ENCODE measurements at places on chromosomes 3 and 15.

DNA sequence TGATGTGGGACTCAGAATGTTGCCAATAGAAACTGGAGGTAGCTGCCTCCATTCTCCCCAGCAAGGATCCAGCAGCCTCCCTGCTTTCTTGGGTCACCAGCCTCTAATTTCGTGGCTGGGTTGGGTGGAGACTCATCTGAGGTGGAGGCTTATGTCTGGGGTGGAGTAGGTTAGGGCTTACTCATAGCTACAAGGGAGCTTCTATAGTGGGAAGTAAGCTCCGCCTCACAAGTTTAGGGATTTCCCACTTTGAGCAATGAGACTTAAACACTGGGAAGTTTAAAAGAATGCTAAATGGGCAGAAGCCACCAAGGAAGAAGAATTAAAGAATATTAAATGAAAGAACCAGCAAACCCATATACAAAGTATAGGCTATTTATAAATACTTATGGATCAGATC, 63.8 kb downstream of the GJD2 start:
- H3K27me3 ChIP-seq = peaks cover 15% of the 10 kb centered on the region
- H3K4me3 ChIP-seq = no peak overlapping the region
- DNase-seq = no peak
- no peaks in the 10 kb centered on the region for H3K36me3 ChIP-seq
- H3K27ac ChIP-seq = no peak overlapping the region

DNA sequence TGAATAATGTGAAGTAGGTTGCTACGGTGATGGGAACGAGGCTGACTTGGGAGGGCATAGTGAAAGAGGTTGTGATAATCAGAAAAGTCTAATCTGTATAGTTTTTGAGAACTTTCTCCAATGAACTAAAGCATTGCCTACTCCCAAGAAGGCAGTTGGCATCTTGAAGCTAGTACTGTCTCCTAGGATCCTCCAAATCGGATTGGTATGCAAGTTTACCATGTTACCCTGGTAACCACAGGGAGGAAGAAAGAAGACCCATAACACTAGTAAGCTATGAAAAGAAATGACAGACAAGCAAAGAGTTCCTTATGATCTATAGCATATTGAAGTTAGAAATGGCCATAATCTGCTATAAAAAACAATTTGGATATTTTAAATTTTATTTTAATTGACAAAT, 127.2 kb upstream of the SYNPR start:
- H3K27ac ChIP-seq = no peak overlapping the region
- no peaks in the 10 kb centered on the region for H3K4me1 ChIP-seq
- no peak for DNase-seq

- peaks cover 20% of the 10 kb centered on the region for H3K4me1 ChIP-seq
- H3K27me3 ChIP-seq = no peaks in the 10 kb centered on the region
- peaks cover 23% of the 10 kb centered on the region for H3K36me3 ChIP-seq
- DNase-seq = no peak
- no peak overlapping the region for H3K27ac ChIP-seq
- no peak overlapping the region for H3K4me3 ChIP-seq
Measured at GRCh38 chr3:42037318-42037945, 53.7 kb upstream of the TRAK1 start.

- no peaks in the 10 kb centered on the region for H3K36me3 ChIP-seq
- H3K27ac ChIP-seq = no peak overlapping the region
- H3K27me3 ChIP-seq = no peaks in the 10 kb centered on the region
- DNase-seq = no peak
Measured at GRCh38 chr3:61985020-61985419, 388.3 kb downstream of the FEZF2 start.

- no peak overlapping the region for H3K4me3 ChIP-seq
- peaks cover 46% of the 10 kb centered on the region for H3K27me3 ChIP-seq
- H3K27ac ChIP-seq = no peak overlapping the region
- no peaks in the 10 kb centered on the region for H3K4me1 ChIP-seq
Measured at GRCh38 chr3:126263539-126263938, 83.2 kb upstream of the ALDH1L1 start.

DNA sequence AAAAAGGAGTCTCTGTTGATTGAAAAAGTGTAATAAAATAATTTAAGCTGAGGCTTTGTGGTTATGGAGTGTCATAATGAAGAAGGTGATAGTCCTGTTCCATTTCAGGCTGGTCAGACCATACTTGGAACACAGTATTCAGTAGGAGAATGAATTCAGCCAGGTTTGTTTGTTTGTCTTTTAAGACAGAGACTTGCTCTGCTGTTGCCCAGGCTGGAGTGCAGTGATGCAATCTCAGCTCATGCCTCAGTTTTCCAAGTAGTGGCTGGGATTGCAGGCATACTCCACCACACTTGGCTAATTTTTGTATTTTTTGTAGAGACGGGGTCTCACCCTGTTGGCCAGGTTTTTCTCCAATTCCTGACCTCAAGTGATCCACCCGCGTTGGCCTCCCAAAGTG, 33.5 kb downstream of the IQGAP1 start:
- H3K4me1 ChIP-seq = peaks cover 75% of the 10 kb centered on the region
- no peaks in the 10 kb centered on the region for H3K27me3 ChIP-seq

DNA sequence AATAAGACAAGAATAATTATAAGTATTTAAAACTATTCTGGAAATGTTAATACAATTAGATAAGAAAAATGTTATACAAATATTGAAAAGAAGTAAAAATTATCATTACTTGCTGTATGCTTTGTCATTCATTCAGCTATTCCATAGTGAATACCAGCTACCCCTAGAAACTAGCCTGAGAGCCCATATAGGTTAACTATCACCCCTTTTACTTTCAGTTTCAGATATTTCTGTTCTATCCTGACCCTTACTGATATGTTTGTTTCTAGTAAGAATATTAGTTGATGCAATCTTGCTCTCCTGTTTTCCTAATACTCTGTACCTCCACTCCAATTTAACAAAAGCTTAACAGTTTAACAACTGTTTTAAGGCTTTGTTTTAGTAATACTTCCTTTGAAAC, 31.6 kb downstream of the FAM227B start:
- H3K36me3 ChIP-seq = peaks cover 23% of the 10 kb centered on the region
- no peak overlapping the region for H3K4me3 ChIP-seq
- no peak for DNase-seq
- H3K27me3 ChIP-seq = no peaks in the 10 kb centered on the region

DNA sequence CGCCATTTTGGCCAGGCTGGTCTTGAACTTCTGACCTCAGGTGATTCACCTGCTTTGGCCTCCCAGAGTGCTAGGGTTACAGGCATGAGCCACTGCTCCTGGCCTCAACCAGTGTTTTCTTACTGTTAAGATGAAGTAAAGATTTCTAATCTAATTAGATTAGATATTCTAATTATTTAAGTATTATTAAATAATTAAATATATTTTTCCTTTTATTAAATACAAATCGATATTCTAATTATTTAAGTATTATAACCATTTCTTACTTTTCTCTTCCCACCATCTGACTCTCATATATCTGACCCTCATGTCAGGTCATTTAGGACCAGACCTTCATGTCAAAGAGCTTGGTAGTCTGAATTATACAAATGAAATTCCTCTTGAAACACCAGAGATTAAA, 1291.9 kb upstream of the EPHA6 start:
- no peaks in the 10 kb centered on the region for H3K36me3 ChIP-seq
- H3K27me3 ChIP-seq = no peaks in the 10 kb centered on the region
- no peak overlapping the region for H3K27ac ChIP-seq
- H3K4me3 ChIP-seq = no peak overlapping the region
- H3K4me1 ChIP-seq = no peaks in the 10 kb centered on the region
- no peak for DNase-seq

GRCh38 chr3:97815149-97815917, 6.5 kb upstream of the CRYBG3 start:
- H3K4me1 ChIP-seq = peaks cover 15% of the 10 kb centered on the region
- H3K4me3 ChIP-seq = no peak overlapping the region
- peaks cover under 1% of the 10 kb centered on the region for H3K27me3 ChIP-seq

DNA sequence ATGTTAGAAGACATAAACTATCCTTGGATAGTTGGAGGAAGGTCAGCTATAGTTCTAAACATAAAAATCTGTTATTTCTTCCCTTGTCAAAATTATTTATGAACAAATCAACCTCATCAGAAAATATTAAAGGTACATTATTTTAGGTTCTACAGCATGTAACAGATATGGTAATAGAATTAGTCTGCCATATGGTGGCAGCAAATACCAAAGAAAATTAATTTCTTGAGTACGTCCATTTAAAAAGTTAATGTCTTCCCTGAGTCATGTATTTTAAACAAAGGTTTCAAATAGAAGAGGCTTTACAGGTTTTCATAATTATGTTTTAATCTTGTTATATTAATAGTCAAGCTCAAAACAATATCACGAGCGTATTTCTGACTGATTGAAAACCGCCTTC, 17.9 kb upstream of the ANKRD28 start:
- no peak overlapping the region for H3K4me3 ChIP-seq
- H3K4me1 ChIP-seq = peaks cover 54% of the 10 kb centered on the region
- no peaks in the 10 kb centered on the region for H3K27me3 ChIP-seq
- H3K36me3 ChIP-seq = peaks cover 3% of the 10 kb centered on the region
- no peak for DNase-seq

DNA sequence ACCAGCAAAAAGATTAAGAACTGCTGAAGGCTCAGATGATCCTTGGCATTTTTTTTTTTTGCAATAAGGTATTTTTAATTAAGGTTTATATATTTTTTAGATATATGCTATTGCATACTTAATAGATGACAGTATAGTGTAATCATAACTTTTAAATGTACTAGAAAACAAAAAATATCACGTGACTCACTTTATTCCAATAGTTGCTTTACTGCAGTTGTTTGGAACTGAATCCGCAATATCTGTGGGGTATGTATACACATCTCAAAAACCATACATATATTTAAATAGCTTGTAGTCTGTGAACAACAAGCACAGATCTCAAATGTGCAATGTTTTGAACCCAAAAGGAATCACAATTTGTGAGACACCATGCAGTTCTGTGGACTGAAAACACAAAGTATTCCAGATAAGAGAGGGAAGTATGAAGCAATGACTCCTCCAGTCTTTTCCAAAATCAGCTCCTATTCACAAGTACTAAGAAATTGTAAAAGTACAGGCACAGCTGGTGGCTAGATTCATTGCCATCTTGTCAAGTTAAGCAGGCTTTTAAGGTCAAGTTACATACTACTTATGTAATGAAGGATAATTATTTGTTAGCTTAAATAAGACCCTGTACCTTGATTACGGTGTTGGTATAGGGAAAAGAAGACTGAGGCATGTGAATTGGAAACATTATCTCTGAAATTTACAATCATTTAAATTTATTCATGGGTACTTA, 331.1 kb downstream of the TBC1D5 start:
- H3K27me3 ChIP-seq = no peaks in the 10 kb centered on the region
- no peak for DNase-seq
- H3K27ac ChIP-seq = no peak overlapping the region
- H3K4me1 ChIP-seq = no peaks in the 10 kb centered on the region
- H3K4me3 ChIP-seq = no peak overlapping the region

- no peaks in the 10 kb centered on the region for H3K36me3 ChIP-seq
- H3K4me1 ChIP-seq = no peaks in the 10 kb centered on the region
- no peak for DNase-seq
- no peak overlapping the region for H3K27ac ChIP-seq
- H3K4me3 ChIP-seq = no peak overlapping the region
Measured at GRCh38 chr3:10778492-10779292, 37.3 kb upstream of the SLC6A11 start.

DNA sequence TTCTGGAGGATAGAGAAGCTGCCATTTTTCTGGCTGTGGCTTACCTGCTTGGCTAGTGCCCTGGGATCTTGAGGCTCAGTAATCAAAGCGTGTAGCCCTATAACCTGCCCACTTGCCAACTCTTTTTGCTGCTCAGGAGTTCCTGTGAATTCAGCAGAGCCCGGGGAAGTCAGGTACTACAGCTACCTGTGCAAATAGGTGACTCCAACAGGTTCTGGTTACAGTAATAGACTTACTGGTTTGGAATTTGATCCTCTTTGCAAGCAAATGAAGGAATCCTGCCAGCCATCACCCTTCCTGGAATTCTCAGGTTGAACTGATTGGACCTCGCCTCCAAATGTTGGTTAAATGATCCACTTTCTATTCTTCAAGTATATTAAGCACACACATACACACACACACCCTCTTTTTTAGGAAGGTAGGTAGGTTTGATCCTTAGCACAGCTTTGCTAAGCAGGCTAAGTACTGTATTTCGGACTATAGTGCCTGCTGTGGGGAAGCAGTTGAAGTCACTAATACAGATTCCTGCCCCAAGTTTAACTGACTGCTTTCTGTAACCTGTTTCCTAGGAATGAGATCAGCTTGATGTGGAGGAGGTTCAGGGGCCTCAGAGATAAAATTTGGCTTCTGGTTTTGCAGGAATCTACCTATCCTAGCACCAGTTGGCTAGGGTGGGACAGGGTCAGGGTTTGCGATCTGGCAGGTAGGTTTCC, 2.3 kb downstream of the PPCDC start:
- peaks cover 53% of the 10 kb centered on the region for H3K36me3 ChIP-seq
- no peak for DNase-seq
- H3K27ac ChIP-seq = peak overlapping the region; percentile 96
- H3K4me3 ChIP-seq = peak overlapping the region; percentile 94
- H3K4me1 ChIP-seq = peaks cover 27% of the 10 kb centered on the region

DNA sequence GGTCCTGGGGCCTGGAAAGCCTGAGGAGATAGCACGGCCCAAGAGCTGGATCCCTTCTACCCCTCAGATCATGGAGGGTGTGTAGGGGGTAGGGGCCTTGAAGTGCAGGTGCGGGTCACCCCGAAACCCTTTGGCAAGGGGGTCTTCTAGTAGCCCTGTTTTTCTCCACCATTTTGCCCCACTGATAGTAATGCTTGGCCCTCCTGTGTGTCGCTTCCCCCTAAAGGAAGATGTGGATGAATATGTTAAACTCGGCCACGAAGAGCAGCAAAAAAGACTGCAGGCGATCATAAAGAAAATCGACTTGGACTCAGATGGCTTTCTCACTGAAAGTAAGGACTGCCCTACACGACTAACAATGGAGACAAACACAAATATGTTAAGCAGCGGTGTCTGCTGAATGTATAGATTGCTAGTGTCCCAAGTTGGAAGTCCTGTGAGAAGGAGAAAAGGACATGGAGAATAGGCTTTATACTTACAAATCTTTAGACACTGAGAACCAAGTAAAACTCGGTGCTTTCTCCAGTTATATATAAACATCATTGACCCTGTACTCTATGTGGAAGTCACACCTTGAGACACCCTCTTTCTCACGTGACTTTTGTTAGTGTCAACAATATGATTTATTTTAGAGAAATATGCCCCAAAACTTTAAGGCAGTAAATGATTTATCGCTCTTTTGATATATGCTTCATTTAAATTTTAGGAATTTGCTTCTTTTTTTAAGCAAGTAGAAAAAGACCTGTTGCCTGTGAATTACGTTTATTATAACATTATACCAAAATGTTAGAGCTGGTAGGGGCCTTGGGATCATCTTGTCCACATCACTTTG, 802 bp downstream of the RCN2 start:
- DNase-seq = no peak
- H3K27ac ChIP-seq = peak overlapping the region; percentile 76
- H3K4me3 ChIP-seq = peak overlapping the region; percentile 85
- no peaks in the 10 kb centered on the region for H3K27me3 ChIP-seq

Data from activated T-cell treated with anti-CD3 and anti-CD28 coated beads, Interleukin-2, amount 50 U/mL, for 24 hours (primary cell).